Immature natural killer cell (primary cell): ENCODE measurements at places on chromosomes 1 and 21. TPM values are rescaled to one million over a fixed set of nuclear protein-coding genes. Genes with fewer than 3 reads are reported as not detected.

DNA sequence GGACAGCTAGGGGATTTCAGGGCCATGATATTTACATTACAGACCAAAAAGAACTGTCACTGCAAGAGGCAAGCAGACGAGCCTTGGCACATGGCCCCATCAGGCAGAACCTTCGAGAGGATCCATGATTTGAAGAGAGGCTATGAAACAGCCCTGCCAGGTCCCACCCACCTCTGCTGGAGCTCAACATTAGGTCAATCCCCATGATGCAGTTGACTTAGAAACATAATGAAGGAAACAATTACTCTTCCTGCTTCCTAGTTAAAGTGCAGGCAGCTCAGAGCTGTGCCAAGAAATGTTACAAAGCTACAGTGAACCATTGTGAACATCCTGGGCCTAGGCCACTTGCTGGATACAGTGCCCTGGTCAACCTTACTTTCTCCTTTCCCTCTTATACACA, 41.7 kb upstream of the PTCH2 start:
- DNase-seq, result no peak
- H3K4me1 ChIP-seq, result no peaks in the 10 kb centered on the region
- no peak overlapping the region for H3K27ac ChIP-seq
- no peaks in the 10 kb centered on the region for H3K27me3 ChIP-seq
- H3K4me3 ChIP-seq, result no peak overlapping the region

KLHDC9 gene
- not detected for polyA plus RNA-seq

- H3K36me3 ChIP-seq, result no peaks in the 10 kb centered on the region
- no peak overlapping the region for H3K27ac ChIP-seq
- no peaks in the 10 kb centered on the region for H3K4me1 ChIP-seq
- no peak for DNase-seq
- H3K27me3 ChIP-seq, result no peaks in the 10 kb centered on the region
Measured at GRCh38 chr1:29575277-29575676, 339.0 kb downstream of the PTPRU start.

KRTAP10-4 gene
- polyA plus RNA-seq, result not detected

INSRR gene
- not detected for polyA plus RNA-seq

MED8 gene
- polyA plus RNA-seq, result 43.3 TPM

CFAP126 gene
- not detected for polyA plus RNA-seq

GRCh38 chr1:62012836-62013235, 181.8 kb upstream of the L1TD1 start:
- no peaks in the 10 kb centered on the region for H3K4me1 ChIP-seq
- H3K4me3 ChIP-seq, result no peak overlapping the region
- no peak for DNase-seq
- no peak overlapping the region for H3K27ac ChIP-seq

DNA sequence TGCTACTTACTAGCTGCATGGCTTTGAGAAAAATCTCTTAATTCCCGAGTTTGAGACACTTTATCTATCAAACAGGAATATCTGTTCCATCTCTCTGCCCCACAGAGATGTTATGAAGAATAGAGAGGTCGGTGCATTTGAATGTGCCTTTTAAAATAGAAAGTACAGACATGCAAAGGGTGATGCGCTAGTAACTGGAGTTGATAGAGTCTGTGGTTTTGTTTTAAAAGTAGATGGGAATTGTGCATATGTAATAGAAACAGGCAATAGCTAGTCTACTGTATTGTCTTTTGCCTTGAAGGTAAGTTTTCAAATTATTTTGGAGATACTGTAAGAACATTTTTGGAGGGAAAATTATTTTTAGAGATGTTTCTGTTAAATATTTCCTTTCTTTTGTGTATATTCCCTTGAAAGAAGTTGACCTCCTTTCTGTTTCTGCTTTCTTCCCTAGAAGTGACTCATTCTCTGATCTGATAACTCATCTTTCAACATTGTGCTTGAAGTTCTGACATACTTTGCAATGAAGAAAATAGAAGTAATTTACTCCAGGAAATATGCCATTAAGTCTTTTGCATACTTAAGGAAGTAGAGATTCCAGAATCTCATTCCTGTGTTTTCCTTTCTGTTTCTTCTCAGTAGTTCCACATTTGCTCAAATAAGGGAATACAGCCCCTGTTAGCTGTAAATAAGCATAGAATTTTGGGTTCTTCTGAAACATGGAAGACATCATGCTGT, 151.6 kb downstream of the SDCCAG8 start:
- peaks cover 3% of the 10 kb centered on the region for H3K36me3 ChIP-seq
- no peak overlapping the region for H3K27ac ChIP-seq
- no peaks in the 10 kb centered on the region for H3K27me3 ChIP-seq
- no peaks in the 10 kb centered on the region for H3K4me1 ChIP-seq

PRDM2 gene
- polyA plus RNA-seq, result 34.1 TPM

OR2W3 gene
- polyA plus RNA-seq, result 0.82 TPM
